ENCODE measurements at places on chromosomes 16 and 17.
A peak's percentile ranks its signal among the peaks of the same experiment; 100 is the strongest.

DNA sequence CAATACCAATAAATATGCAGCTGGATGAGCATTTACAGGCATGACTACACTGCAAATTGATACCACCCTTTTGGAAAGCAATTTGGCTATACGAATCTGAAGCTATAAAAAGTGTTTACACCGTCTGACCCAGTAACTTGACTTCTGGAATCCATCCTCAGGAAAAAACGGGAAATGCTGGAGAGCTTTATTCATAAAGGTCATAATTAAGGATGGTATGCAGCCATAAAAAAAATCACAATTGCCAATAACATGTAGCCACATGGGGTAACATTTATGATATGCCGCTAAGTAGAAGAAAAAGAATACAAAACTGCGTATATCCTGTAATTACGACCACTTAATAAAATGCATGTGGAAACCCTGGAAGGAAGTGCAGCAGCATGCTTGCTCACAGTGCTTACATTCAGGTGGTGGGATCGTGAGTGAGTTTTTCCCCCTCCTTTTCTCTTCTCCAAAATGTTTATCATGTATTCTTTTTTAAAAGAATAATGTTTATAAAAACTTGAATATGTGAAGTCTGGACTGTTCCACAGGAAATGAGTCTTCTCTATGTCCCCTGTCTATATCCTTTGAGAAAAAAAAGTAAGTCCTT lies 34.2 kb downstream of the COPRS start:
- DNase-seq = no peak

DNA sequence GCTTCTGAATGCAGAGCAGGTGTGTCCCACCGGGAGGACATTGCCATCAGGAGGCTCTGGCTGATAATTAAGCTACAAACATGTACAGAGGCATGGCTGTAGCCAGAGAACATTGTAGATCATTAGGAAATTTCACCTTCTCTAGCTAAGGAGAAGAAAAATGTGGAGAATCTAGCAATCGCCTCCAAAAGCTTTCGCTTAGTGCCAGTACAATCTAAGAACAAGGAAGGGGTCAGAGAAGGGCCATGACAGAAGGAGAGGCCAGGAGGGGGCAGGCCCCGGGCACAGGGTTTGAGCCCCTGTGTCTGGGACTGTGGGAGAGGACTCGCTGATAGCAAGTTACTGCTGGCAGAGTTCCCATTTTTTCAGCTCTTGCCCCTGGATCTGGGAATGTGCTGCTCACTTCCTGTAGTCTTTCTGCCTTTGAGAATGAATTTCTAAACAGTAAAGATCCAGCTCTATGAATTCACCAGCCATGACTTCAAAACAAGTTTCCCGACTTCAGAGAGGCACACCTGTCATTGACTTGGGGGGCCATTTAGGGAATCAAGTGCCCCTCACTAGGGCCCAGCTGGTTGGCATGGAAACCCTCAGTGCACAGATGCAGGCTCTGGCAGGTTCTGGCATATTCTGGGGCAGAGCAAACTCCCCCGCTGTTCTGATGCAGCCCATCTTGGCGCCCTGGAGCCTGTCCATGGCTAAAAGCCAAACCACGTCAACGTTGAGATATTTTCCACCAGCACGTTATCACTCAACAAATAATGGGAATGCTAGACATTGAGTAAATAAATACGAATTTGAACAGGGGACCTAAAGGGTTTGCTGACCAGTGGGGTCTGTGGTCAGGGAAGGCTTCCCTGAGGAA lies 59.5 kb upstream of the CACNG4 start:
- no peak for DNase-seq

DNA sequence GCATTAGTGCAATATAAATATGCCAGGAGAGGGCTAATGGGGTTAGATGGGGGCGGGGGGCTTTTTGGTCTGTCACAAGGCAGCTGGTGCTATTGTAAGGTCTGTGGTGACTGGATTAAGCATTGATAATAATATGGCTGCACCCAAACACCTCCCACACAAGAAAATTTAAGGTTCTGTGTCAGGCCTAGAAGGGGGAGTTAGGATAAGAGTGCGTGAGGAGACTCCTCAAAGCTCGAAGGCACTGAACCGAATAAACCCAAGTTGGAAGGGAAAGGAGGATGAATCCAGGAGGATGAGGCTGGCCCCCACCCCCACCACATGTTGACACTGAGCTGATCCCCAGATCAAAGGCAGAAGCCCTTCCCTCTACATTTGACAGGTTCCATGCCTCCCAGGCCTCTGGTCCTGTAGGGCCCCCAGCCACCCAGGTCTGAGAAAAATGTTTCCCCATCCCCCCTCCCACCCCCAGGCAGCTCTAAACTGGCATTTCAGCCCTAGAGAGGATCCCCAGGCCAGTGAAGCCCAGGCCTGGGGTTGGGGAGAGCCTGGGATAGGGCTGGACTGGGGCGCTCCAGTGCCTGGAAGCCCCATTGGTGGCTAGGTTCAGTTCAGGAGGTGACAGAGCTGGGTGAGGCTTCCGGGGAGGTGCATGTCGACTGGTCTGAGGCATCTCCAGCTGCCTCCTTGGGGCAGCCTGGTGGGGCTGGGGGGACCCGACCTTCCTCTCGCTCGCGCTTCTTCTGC lies 1.7 kb downstream of the HOXB1 start:
- no peak for DNase-seq

GRCh38 chr16:2785101-2785991 lies 2.0 kb downstream of the PRSS33 start:
- peak; percentile 42 for DNase-seq

DNA sequence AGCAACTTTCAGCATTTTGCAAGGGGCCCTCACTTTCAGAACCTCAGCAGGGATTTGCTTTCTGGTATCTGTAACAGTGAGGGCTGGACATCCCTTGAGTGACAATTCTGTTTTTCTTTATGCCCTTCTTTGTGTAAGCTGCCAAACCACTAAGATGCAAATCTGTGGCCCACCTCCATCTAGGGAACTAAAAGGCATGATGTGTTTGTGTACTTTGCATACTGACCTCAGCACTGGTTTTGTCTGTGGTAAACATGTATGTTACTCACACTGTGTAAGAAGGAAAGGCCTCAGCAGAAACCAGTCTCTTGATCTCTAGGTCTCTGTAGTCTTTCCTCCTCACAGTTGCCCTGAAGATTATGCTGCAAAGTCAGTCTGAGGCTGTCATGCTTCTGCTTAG lies 396.6 kb upstream of the DYNLRB2 start:
- no peak for DNase-seq

DNA sequence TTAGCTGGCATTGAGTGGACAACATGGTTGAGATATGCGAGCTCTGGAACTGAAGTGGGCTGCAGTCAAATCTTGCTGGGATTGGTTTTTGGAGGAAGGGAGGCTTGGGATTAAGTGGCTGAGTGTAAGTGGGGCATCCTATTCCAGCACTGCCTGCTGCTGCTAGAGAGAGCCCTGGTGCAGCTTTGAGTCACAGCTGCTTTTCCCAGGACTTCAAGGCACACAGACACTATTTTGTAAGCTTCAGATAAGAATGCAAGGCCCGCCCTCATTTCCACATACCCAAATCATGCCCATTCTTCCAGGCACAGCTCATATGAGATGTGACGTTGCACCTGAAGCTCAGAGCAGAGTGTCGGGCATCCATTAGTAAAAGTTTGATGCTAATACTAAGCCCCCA lies 10.2 kb upstream of the MAF start:
- DNase-seq = no peak

DNA sequence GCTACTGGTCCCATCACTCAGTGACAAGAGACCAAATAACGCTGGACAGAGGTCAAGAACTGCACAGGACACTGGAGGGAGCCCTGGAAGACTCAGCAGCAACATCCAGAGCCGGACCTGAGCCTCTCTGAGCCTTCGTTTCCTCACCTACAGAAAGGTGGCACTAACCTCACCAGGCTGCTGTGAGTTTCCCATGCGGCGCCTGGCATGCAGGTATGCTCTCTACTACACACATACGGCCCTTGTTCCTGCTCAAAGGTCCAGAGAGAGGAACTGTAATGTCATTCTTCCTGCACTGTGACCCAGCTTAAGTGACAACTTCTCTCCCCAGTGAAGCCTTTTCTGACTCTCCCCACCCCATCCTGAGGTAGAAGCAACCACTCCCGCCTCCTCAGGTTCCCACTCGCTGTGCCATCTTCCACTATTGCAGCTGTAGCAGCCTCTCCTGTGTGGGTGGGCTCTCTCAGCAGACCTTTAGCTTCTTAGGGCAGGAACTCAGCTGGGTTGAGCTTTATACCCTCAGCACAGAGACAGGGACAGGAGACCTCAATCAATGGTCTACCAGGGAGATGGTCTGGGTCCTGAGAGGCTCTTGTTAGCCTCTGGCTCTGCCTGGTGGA lies 43.9 kb upstream of the SREBF1 start:
- no peak for DNase-seq

DNA sequence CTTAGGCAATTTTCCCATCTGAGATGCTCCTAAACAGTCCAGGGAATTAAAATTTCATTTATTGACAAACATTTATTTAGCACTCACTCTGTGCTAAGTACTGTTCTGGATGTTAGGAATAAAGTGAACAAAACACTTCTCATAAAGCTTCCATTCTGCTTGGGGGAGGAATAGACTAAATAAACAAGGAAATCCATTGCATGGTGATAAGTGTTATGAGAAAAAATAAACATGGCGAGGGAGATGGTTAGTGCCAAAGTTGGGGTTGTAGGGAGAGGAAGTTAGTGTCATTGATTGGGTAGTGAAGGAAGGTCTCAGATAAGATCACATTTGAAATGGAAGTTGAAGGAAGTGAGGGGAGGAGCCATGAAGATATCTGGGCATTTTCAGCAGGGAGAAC lies 72.2 kb upstream of the CES5A start:
- no peak for DNase-seq

- DNase-seq = no peak
Measured at GRCh38 chr17:13626703-13627102, 25.0 kb upstream of the HS3ST3A1 start.

DNA sequence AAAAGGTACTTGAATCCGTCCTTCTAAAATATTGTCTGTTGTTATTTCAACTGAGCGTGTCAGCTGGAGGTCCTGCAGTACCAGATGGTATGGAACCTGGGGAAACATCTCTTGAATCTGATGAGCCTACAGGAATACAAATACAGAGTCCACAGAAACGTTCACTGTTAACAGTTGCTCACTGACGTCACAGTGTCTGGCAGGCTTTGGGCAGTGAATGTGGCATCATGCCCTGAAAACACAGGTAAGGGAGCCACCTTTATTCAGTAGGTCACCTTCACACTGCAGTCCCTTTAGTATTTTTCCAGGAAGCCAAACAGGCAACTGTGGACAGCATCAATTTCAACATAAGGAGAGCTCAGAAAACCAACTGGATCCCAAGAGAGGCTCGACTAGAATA lies 56.1 kb downstream of the AMFR start:
- no peak for DNase-seq

DNA sequence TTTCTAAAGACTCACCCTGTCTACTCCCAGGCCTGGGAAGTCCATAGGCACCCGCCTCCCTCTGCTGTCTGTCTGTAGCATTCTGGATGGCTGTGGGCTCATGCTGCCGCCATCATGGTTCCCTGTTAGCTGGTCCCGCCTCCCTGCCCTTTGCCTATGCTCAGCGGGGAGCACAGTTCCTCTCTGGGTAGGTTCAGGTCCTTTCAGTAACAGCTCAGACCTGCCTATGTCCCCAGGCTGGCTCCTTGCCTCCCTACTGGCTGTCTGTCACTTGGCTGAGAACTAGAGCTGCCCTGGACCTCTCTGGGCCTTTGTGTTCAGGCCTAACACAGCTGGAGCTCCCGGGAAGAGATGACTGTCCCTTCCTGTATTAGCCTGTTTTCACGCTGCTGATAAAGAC lies 317.9 kb downstream of the SNX29 start:
- DNase-seq = no peak

GRCh38 chr16:83579027-83579426 lies 228.8 kb upstream of the HSBP1 start:
- no peak for DNase-seq

- DNase-seq = peak; percentile 41
Measured at GRCh38 chr17:45319239-45319703, 2.5 kb upstream of the MAP3K14 start.

DNA sequence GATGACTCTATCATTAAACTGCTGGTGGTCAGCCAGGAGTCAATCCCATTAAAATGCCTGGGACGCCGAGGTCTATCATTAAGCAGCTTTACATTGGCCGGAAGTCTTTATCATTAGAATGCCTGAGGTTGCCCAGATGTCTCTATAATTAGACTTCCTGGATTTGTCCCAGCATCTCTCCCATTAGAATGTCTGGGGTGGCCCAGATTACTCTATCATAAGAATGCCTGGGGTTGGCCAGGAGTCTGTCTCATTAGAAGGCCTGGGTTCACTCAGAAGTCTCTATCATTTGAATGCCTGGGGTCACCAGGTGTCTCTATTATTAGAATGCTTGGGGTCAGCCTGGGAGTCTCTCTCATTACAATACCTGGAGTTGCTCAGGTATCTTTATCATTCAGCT lies 2227.2 kb downstream of the TP53TG3F start:
- no peak for DNase-seq

DNA sequence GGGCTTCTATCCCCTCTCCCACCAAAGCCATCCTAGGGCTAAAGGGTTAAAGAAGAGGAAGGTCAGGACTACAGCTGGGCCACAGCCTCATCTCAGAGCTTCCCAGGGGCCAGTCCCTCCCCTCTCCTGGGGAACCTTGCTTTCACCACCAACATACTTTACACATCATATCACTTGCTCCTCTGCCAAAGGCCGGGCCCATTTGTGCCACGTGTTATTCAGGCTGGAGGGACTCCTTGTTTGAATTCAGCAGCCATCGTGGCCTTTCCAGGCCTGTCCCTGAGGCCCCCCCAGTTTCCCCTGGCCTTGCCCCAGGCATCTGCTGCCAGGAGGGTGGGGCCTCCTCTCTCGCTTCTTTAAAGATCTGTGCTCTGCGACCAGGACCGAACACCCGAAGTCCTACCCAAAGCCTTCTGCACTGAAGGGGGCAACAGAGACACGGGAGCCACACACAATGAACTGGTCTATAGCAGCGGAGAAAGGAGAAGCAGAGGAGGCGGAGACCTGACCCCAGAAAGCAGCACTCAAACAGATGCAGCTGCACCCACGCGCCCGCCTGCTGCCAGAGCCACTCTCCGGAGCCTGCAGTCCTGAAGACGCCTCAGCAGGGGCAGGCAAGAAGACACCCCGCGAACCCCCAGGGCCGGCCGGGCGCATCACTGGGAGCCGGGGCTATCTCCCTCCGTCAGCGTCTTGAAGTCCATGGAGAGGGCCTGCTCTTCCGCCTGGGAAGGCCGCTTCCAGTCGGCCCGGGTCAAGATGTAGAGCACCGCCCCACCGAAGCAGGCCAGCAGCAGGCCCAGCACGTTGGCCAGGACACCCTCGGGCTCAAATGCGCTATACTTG lies 12.1 kb downstream of the CYB561 start:
- no peak for DNase-seq

DNA sequence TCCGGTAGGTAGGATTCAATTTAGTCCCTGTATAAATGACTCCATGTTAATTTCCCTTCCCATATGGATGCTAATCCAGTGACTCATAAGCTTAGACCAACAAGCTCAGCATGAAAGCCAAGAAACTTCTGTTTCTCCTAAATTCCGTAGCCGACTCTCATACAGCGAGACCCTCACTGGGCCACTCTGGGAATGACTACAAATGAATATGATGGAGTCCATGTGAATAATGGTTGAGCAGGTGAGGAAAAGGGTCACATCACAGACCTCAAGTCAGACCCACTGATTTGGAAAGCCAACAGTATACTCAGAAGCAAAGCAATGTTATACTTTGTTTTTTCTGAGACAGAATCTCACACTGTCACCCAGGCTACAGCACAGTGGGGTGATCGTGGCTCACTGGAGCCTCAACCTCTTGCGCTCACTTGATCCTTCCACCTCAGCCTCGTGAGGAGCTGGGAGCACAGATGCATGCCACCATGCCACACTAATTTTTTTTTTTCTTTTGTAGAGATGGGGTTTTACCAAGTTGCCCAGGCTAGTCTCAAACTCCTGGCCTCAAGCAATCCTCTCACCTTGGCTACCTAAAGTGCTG lies 14.6 kb downstream of the RSL1D1 start:
- no peak for DNase-seq

- DNase-seq = no peak
Measured at GRCh38 chr17:65662196-65662595, 100.7 kb upstream of the AXIN2 start.
